ENCODE measurements at places on chromosomes 12 and 14.

- DNase-seq: no peak
Observed at GRCh38 chr12:58252914-58253313, 311.5 kb downstream of the ATP23 start.

DNA sequence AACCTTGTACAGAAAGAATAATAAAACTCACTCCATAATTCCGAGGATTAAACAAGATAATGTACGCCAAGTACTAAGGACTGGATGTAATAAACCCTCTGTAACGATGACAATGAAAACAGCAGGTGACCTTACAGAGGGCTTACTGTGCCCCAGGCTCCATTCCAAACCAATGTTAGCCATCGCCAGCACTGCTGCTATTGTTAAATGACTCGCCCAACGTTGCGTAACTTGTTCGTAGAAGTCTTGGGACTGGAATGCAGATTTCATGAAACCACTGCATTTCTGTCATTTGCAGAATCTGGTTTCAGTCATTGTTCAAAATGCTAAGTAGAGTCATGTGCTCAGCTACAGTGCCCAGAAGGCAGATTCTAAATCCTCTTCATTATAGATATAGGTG is 728 bp upstream of the STON2 start:
- peak; percentile 97 for DNase-seq

DNA sequence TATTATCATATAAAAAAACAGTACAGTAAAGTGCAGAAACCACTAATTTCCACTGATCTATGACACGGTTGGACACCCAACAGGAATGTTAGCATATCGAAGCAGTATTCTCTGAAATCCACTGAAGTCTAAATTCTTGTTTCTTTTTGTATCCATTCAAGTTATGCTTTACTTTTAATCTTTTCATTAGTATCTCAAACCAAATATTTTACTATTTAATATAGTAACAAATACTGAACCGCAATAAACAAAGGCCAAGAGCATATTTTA is 41.1 kb downstream of the ATXN2 start:
- peak; percentile 52 for DNase-seq

DNA sequence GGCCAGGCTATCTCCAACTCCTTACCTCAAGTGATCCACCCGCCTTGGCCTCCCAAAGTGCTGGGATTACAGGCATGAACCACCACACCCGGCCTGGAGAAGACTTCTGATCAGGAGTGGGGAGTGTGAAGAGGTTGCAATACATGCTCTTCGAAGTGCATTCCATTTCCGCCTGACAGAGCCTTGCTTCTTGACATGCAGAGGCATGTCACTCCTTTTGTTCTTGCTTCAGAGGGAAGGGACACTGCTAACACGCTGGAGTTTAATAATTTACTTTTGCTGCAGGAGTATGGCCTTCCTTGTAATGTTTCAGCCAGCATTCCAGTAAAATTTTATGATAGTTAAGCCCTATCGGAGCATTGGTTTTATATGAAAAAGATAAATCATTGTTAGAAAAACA is 74.9 kb downstream of the SLC25A47 start:
- DNase-seq: no peak

DNA sequence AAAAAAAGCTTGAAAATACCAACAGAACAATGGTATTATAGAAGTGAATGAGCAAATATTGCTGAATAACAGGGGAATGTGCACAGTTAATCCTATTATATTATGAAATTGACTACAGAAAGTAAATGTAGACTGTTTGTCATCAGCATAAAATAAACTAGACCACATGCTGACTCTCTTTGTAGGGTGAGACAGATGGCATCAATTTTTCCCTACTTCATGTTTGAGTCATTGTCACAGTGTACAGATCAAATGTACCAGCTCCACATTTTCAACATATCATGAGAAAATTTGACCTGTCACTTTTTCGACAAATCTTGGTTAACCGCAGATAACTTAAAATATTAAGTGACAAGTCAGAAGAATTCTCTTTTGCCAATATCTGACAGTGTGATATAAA is 421.0 kb downstream of the RPL10L start:
- no peak for DNase-seq

- DNase-seq: peak; percentile 64
Observed at GRCh38 chr12:43338848-43339526, 213.0 kb downstream of the ADAMTS20 start.

DNA sequence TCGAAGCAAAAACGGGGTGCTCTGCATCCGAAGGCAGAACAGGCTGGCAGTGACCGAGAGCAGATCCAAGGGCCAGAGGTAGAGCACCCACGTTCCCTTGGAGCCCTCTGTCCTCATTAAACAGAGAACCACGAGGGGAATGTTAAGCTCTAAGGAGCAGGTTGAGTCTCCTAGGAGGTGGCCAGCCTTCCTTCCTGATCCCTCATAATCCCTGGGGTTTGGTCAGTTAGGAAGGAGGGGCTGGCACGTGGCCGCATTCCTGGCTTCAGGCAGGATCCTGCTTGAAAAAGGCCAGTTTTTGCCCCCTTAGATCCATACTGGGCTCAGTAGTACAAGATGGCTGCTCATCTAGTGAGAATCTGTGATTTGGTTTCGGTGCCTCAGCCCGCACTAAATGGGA is 57.2 kb downstream of the SLC24A4 start:
- no peak for DNase-seq

DNA sequence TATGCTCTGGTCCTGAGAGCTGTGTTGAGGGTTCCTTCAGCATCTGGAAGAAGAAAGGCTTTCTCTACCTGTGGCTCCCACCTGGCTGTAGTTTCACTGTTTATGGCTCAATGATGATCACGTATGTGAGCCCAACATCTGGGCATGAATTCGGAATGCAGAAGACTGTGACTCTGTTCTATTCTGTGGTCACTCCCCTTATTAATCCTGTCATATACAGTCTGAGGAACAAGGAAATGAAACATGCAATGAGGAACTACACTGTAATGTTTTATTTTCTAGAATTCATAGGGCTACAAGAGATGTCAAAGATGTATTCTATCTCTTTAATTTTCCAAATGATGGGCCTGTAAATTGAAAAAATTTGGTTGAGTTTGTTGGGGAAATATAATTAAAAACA is 10.8 kb upstream of the OR11G2 start:
- no peak for DNase-seq

DNA sequence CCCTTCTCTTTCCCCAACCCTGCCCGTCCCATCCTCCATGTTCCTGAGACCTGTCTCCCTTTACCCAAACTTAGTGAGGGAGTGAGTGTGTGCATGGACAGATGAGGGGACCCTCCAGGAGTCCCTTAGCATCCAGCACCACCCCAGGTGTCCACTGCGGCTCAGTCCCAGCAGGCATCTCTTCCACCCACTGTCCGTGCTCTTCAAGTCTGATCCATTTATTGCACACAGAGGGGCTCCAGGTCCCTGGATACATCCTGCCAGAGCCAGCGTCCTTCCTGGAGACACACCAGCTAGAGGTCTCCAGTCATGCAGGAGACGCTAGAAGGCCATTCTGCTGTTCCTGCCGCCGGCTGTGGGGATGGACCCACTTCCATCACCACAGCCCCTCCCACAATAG is 239.2 kb downstream of the ADGRD1 start:
- no peak for DNase-seq

DNA sequence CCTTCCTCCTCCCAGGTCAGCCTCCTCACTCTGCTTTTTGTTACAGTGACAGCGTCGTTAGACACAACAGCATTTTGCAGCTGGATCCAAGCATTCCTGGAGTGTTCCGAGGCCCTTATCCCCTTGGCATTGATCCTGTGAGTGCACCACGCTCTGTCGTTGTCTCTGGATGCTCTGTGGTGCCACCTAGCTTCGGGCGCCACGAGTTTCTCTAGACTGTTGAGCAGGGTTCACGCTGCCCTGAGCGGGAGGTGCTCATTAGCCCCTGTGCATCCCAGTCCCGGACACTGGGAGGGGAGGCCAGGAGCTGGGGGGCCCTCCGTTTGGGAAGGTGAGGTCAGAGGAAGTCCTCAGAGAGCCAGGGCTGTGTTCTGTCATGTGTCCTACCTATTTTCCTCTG is 17.3 kb upstream of the DNAH10 start:
- no peak for DNase-seq

- no peak for DNase-seq
Observed at GRCh38 chr12:109057376-109057775, 5.0 kb downstream of the USP30 start.

- peak; percentile 94 for DNase-seq
Observed at GRCh38 chr14:100842799-100843198, 16.9 kb downstream of the MEG3 start.

DNA sequence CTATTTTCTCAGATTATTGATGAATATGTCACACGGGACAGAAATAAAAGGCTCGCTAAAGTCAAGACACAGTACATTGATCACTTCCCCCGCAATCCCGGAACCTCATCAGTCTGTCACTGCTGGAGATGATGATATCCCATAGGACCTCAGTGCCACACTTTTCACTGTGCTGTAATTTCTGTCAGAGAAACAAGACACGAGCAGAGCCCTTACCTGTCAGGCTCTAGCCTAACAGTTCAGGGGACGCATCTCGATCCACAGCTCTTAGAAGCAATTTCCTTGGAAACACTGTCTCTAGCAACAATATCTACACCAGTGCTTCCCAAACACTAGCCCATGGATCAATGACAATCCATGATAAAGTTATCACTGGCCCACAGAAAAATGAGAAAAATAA is 140.0 kb downstream of the GRIN2B start:
- DNase-seq: no peak

- DNase-seq: no peak
Observed at GRCh38 chr12:45329238-45329637, 113.3 kb downstream of the ANO6 start.

DNA sequence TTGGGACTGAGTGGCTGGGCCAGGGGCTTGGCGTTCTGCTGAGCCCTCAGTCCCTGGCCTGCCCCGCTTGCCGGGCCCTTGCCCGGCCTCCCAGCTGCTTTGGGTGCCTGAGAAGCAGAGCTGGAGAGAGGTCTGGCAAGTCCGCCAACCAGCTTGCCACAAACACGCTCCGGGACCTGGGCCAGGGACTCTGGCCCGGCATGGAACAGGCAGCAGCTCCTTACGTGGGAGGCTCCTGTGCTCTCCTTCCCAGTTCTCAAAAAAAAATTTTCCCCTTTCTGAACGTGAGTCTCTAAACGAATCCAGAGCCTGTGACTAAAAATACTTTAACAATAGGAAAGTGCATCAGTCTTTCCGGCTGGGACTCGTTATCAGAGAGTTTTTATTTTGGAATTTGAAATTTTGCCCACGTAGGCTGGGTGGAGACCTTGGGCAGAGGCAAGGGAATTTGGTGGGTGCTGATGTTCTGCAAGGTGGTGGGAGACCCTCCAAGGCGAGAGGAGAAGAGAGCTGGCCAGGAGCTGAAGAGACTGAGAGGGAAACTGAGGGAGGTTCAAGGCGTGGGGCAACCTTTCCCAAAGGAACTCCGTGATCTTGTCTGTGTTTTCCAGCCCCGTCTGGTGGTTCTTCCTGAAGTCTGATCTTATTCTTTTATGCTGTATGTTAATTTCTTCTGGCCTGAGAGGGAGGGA is 6.8 kb upstream of the NR4A1 start:
- peak; percentile 91 for DNase-seq

DNA sequence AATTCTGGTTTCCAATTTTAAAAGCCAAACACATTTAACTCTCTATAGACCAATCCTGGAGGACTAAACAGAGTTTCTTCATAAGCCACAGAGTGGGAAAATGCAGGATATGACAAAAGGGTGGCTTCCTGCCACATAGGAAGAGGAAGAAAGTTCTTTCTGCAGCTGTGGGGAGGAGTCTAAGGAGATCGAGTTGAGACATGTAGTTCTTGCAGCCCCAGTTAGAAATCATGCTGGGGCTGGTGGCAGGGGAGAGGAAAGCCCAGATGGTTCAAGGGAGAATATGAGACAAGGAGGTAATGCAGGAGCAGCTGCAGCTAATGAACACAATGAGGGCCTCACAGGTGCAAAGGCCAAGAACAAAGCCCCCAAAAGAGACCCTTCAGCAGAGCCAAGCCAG is 85.0 kb upstream of the ARID2 start:
- no peak for DNase-seq

DNA sequence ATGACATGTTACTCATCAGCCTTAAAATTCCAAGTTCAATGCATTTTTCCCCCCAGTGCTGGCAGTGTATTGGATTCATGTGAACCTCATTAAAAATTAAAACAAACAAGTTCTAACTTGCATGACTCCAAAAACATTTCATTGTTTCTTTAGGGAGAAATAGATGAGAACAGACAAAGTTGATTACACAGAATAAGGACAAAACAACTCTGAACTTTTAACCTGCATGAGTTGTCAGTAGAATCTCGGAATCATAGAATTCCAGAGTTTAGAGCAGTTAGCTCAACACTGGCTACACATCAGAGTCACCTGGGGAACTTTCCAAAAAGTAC is 127.5 kb downstream of the TMX1 start:
- peak; percentile 7 for DNase-seq

DNA sequence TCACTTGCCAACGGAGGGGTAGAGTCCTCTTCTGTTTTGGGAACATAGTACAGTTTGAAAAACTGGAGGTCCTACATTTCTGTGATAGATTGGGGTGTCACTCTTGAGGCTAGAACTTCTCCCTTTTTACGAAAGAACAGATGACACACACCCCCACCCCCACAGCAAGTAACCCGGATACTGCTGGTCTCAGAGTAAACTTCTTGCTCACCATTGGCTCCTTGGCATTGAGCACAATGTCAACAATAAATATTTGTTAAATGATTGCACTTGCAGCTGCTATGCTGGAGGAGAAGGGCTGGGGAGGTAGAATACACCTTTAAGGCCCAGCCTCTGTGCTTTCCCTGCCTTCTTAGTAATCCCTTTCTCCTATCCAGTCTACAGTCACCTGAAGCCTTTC is 149.8 kb downstream of the TGFB3 start:
- peak; percentile 58 for DNase-seq

DNA sequence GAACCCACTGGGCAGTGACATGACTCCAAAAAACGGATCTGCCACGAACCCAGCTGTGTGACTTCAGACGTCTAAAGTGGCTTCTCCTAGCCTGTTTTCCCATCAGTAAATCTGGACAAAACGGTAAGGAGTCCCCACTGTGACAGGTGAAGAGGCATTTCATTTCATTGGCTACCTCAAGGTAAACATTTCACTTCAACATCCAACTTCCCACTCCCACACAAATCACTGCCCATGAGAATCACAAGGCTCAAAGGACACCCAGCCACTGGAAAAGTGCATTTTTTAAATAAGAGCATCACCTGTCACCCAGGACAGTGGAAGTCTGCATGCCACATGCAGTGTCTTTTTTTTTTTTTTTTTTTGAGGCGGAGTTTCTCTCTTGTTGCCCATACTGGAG is 27.9 kb downstream of the HSP90AA1 start:
- no peak for DNase-seq

DNA sequence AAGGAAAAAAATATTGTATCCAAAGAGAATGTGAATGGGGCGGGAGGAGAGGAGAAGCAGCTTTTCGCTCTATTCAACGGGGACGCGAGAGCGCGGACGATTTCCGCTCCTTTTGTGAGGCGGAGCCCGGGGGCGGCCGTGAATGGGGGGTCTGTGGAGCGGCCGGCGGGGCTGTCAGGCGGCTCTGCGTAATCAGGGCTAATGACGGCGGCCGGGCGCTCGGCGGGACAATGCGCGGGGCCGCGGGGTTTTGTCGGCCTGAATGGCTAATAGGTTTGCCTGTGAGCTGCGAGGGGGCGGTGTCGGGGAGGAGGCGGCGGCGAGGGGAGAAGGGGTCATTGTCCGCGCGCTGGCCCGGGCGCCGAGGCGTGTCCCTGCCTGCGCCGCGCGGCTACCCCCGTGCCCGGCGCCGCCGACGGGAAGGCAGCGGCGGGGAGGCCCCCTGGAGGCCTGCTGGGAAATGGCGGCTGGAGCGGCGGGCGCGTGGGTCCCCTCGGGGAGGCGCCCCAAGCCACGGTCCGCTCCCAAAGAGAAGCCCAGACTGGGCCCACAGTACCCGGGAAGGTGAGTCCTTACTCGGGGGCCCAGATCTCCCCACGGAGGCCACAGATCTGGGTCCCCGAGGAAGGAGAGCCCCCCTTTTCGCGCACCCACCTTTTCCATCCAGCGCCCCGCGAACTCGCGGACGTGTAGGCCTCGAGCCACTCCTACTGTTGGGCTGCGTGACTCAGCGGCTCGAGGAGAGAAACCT is 6.0 kb downstream of the SIX6 start:
- DNase-seq: peak; percentile 28

Measured in astrocyte of the hippocampus (primary cell).